ENCODE measurements at places on chromosomes 5 and 9.

DNA sequence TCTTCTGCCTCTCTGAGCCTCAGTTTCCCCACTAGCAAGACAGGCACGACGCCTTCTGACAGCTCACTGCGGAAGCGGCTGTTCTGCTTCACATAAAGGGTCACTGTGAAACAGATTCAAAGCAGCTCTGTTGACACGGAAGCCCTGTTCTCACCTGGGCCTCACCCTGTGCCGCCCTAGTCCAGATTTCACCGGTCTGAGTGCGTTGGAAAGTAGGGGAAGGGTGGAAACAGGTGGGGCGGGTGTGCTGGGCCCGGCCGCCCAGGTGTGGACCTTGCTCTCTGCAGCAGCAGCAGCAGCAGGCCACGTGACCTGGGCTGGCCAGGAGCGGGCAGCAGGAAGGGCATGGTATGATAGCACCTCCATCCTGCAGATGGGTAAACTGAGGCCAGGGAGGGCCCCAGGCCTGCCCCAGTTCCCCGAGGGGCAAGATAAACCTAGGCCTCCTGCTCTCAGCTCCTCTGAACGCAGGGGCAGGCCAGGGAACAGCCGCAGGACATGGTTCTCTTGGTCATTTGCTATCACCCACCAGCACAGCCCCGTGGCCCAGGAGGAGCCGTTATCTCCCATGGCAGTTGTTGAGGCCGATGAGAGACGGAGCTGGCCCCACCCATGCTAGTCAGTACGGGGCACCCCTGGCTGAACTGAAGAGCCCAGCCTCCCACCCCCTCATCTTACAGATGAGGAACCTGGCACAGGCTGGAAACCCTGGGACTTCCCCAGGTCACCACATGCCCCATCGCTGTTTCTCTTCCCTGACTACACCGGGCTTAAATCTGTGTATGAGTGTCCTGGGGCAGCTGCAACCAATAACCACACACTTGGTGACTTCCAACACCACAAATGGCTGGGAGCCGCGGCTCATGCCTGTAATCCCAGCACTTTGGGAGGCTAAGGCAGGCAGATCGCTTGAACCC is 12.1 kb downstream of the PTGES2 start:
- DNase-seq = no peak

- no peak for DNase-seq
Observed at GRCh38 chr9:130555061-130555460, 24.3 kb upstream of the FUBP3 start.

DNA sequence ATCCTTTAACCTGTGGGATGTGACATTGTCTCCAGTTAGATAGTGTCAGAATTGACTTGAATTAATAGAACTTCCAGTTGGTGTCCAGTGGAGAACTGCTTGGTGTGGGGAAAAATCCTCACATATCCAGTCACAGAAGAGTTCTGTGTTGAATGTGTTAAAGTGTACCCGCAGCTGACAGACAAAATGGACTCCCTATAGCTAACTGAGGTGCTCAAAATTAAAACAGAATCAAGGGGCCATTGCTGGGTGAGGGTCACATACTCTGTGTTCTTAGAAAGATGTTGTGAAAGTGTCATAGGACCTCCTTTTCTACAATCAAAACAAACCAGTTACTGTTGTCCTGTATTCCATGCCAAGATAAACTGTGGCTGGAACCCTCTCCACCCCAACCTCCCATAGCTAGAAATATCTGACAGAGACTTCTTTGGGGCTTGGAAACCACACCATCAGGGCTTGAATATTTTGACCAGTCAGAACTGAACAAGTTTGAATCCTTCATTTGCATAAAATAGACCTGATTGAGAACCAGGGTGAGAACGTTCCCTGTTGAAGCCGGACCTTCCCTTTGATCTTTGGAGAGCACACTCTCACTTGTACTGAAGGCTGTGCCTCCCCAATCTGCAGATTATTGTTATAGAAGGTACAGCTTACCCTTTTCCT is 164.0 kb upstream of the ZNF608 start:
- DNase-seq = no peak

- no peak for DNase-seq
Observed at GRCh38 chr9:82969291-82969690, 93.7 kb downstream of the RASEF start.

DNA sequence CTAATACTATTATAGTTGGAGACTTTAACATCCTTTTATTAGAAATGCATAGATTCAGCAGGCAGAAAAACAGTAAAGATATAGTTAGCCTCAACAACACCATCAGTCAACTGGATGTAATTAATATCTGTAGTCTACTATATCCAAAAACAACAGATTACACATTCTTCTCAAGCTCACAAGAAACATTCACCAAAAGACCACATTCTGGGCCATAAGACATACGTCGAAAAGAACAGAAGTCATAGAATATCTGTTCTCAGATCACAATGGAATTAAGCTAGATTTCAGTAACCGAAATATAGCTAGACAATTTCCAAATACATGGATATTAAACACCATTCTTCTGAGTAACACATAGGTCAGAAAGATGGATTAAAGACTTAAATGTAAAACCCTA is 336.6 kb upstream of the RPS23 start:
- no peak for DNase-seq
